DMS153 (cell line): ENCODE measurements at places on chromosomes 6 and 20.

GRCh38 chr6:112160745-112161144 is 73.4 kb downstream of the FAM229B start:
- no peak for DNase-seq

DNA sequence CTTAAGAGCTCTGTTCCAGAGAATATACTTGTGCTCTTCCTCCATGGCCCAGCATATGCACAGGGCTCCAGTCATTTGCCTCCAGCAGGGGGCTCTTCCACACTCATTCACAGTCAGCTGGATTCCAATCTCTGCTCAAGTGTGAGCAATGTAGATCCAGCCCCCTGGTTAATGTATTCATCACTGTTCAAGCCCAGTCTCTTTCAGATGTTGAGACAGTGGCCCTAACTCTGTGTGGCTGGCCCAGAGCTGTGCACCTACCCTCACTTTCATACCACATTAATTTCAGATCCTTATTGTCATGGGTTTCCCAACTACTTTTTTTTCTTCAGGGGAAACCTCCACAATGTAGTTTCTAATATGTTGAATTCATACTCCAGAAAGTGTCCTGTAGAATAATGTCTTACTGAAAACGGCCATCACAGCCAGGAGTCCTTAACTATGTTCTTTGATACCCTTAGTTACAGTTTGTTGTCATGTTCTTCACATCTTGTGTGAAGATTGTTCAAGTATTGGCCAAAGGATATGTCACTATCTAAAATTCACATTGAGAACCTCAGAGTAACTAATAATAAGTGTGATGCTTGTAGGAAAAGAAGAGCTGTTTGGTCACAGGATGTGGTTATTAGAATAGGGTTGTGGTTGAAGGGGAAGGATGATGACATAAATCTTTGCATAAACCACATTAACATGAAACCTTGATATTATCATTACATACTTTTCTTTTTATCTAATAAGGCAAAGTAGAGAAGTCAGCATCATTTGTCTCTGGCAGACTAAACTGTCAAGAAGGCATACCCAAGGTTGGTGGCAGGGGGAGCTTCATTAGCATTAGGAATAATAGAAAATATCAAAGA is 14.4 kb upstream of the HLA-DQA1 start:
- DNase-seq: peak; percentile 34

- DNase-seq: peak; percentile 68
These were observed 267.4 kb upstream of the CDH4 start for GRCh38 chr20:60984666-60985065.

DNA sequence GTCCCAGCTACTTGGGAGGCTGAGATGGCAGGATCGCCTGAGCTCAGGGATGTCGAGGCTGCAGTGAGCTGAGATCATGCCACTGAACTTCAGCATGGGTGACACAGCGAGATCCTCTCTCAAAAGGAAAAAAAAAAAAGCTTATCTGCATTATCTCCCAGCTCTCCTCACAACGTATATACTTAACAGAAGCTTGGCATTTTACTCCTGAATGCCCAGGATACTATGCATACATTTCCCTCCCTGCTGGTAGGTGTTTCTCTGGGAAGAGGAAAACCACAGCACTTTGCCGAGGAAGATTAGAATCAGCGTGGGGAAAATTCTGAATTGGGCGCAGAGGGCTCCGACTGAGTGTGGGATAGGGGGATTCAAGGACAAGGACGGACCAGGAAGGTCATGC is 800.6 kb downstream of the DHX35 start:
- no peak for DNase-seq

DNA sequence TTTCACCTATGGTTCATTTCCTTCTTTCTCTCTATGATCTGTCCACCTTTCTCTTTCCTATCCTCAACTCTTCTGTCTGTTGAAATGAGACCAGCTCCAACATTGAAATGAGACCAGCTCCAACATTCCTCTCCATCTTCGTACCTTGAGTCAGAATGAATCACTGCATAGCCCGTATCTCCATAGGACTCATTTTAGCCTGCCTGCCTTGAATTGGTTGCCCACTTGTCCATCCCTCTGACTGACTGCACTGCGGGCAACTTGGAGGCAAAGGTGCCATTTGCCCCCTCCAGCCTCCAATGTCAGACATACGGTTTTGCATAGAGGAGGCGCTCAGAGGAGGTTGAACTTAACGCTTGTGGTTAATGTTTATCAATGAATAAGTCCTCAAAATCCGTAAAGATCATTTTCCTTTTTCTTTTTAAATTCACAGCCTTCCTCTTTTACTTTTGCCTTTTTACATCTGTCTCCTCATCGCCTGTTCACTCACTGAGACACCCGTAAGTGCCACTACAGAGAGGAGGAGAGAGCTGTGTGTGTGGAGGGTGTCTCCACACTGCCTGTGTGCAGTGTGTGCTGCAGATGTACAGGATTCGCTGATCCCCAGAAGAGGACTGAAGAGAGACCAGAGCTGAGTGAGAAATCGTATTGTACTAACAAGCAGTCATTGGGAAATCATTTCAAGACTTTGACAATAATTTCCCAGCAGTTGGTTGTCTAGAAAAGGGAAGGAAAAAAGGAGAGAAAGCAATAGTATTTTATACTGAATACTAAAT is 579.6 kb upstream of the MAP3K7 start:
- no peak for DNase-seq

DNA sequence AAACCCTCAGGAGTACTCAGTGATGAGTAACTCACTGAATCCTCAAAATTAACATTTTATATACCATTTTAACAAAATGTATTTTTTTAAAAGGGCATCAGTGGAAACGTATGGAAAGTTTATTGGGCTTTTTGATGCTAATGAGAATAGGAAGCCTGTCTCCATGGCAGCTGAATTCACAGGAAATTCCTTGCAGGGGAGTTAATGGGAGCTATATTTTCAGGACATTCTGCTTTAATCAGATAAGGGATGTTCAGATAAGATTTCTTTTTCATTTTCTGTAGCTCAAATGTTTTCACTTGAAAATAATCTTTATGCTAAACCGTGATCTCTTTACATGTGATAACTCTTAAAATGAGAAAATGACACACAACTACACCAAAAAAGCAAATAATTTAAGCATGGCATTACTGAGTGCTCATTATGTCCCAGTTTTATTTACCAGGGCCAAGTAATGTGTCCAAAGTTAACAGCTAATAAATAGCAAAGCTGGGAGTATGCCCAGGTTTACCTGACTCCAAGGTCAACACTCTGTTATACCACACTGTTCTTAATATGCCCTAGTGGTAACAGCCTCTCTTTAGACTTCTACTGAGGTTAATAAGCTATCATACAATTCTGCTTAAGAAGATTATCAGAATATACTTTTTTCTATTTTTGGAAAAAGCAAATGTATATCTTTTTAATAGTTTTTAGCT is 348.1 kb downstream of the GRIK2 start:
- no peak for DNase-seq

GRCh38 chr20:64247307-64247618 is 8.3 kb upstream of the PCMTD2 start:
- no peak for DNase-seq

GRCh38 chr6:157258878-157259277 is 64.4 kb downstream of the TMEM242 start:
- no peak for DNase-seq

DNA sequence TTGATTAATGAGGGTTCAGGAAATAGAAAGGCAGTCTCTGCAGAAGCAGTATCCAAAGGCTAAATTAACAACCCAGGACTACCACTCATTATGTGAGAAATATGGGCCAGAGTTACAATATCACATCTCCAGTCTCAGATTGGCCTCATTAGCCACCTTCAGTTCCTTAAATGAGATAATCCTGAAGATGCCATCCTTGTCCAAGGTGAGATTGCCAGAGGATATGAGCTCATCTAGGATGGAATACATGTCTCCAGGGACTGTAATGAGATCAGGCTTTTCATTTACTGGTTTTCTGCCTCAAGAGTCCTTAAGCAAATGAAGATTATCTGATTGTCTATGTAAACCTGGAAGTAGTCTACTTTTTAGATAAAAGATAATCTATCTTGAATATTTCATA is 196.3 kb downstream of the FUT9 start:
- no peak for DNase-seq

DNA sequence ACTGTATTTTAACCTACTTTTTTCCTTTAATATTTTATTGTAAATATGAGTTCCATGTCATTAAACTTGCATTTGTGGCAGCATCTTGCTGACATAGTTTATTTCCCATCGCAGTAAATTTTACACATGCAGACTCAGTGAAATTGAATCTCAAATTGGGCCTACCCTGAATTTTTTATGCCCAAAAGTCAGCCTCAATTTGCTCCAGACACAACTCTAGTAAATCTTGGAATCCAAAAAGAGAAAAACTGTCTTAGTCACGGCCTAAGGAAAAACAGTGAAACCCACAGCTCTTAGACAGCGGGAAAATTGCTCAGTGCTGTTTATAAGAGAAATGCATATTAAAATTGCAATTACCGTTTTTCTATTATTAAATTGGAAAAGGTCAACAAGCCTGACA is 85.3 kb upstream of the PCSK2 start:
- no peak for DNase-seq

- no peak for DNase-seq
These were observed 3.8 kb upstream of the EEF1A2 start for GRCh38 chr20:63502671-63503172.

DNA sequence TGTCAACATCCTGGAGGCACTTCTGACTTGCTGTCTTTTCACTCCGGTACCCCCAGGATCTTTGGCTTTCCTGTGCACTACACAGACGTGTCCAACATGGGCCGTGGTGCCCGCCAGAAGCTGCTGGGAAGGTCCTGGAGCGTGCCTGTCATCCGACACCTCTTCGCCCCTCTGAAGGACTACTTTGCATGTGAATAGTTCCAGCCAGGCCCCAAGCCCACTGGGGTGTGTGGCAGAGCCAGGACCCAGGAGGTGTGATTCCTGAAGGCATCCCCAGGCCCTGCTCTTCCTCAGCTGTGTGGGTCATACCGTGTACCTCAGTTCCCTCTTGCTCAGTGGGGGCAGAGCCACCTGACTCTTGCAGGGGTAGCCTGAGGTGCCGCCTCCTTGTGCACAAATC is 12.0 kb upstream of the MAPRE1 start:
- no peak for DNase-seq

DNA sequence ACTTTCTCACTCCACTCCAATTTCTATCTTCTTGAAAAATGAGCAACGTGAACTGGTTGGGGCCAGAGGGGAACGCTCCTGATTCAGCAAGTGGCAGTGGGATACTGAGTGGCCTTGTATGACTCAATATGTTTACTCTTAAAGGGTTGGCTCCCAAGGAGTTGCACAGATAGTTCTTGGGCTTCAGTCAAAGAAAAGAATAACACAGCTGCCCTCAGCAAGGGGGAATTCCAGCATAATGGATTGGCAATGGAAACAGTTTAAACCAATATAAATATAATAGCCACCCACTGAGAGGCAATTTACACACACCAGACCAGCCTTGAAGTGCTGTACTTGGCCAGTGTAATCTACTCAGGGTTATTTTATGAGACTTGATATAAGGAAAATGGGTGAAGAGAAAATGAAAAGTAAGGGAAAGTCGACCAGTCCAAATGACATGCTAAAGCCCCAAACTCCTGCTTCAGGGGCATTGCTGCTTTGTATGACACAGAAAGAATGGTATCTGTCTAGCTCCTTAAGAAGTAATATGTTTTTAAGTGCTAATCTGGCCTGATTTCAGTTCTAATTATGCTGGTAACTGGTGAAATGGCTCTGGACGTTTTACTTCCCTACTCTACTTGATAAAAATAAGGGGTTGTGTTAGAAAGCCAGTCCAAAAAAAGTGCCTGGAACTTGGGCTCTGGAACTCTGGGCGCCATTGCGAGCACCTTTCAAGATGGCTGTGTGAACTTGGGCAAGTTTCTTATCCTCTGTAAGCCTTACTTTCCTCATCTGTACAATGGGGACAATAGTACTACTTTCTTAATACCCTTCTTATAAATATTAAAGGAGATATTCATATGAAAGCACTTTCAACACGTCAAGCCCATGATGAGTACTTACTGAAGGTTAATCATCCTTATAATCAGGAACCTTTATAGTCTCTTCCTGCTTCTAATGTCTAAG is 712.9 kb upstream of the MAP3K7 start:
- no peak for DNase-seq

- no peak for DNase-seq
These were observed 47.6 kb upstream of the SIM1 start for GRCh38 chr6:100512203-100512862.
